Endothelial cell of umbilical vein (primary cell): ENCODE measurements at places on chromosomes 11 and 22.
A peak's percentile ranks its signal among the peaks of the same experiment; 100 is the strongest.

GRCh38 chr22:42443240-42444076, 11.3 kb upstream of the NFAM1 start:
- DNase-seq, result no peak

DNA sequence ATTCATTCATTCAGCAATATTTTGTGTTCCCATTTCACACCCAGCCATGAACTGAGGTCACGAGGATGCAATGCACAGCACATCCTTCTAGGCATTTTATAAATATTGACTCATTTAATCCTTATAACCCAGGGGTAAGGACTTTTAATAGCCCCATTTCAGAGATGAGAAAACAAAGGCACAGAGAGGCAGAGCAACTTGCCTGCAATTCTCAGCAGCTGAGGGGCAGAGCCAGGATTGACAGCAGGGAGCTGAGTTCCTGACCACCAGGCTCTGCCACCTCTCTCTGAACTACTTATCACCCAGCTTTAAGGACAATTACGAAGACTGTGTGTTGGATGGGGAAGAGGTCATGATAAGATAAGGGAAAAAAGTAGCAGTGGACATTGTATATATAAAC, 12.8 kb upstream of the FGF3 start:
- no peak for DNase-seq

DNA sequence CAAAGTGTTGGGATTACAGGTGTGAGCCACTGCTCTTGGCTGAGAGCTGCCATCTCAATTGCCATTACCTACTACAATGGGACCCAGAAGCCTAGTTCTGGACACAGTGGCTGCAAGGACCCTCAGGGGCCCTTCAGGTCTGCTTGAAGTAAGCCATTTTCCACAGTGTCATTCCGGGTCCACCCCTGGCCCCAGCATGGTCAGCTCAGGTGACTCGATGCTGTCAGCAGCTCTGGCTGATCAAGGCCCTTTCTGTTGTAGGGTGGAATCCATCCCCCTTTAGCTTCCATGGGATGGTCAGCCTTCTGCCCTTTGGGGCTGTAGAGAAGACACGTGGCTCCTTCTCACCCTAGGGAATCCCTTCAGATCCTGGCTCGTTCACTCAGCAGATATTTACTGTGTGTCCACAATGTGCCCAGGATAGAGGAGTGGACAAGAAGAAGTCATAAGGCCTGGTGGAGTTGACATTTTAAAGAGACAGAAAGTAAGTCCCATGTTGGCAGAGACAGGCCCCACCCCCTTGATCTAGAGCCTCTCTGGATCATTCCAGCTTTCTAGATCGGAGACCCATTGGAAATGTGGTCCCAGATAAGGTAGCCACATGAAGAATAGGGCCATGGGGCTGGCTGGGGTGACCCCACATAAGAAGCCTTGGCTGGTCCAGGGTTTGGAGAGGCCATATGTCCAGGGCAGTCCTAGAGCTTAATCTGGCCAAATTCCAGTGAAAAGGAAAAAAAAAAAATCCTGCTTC, 15.1 kb upstream of the KAT5 start:
- DNase-seq, result no peak

- DNase-seq, result no peak
Observed at GRCh38 chr22:19811811-19812771, 42.6 kb downstream of the GNB1L start.

DNA sequence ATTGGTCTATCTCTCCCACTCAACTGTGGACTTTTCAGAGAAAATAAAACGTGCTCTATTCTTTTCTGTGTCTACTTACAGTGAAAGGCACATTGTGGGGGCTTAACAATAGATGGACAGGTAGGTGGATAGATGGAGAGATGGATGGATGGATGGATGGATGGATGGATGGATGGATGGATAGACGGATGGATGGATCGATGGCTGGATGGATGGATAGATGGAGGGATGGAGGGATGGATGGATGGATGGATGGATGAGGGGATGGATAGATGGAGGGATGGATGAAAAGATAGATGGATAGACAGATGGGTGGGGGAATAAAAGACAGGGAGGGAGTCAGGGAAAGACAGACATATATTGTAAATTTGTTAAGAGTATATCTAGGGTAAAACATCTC, 14.2 kb upstream of the SLC1A2 start:
- DNase-seq, result no peak

DNA sequence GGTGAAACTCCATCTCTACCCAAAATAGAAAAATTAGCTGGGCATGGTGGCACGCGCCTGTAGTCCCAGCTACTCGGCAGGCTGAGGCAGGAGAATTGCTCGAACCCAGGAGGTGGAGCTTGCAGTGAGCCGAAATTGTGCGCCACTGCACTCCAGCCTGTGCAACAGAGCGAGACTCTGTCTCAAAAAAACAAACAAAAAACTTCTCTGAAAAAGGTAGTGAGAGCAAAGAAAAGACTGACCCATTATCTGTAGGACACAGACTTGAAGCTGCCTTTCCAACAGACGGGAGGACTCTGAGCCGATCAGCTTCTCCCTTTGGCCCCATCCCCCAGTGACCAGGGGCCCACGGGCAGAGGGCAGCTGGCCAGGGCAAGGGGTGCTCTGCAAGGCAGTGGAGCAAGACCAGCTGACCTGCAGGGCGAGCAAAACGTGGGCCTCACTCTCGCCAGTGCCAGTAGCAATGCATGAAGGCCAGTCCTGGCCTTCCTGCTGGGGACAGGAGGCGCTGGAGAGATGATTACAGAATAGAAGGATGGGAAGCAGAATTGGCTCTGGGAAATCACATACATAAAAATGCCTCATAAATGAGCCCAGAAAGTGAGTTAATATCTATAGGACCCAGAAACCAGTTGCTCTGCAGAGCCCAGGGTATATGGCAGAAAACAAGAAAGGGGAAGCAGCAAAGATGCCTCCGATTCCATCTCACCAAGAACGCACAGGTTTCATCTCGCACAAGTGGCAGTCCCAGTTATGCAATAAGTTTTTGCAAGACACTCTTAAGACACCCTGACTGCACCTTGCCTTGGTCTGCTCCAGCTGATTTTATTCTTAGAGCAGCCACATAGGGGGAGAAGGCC, 2.8 kb downstream of the EHD1 start:
- peak; percentile 20 for DNase-seq

GRCh38 chr11:102610200-102610599, 14.9 kb downstream of the MMP20 start:
- DNase-seq, result no peak

DNA sequence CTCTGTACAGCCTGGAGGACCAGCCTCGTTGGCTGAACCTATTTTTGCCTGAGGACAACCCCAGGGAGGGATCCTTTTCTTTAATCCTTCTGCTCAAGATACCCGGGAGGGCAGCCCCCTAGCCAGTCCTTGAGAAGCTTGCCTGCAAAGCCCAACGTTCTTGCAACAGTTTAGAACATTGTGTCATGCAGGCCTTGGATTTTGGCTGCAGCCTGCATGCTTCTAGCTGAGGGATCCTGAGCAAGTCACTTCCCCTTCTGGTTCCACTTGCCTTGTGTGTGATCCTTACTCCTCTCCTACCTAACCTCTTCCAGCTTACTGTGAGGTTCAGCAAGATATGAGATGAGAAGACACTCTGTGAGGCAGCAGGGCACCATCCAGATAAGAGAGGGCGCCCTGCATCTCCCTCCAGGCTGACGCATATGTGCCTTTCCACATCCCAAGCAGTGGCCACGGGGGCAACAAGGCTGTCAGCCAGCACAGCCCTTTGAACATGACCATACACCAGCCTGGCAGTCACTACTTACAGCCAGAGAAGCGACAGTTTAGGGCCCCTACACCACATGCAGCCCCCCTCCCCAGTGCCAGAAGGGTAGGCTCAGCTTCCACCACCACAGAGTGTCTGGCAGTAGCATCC, 76.1 kb downstream of the C11orf58 start:
- DNase-seq, result no peak

GRCh38 chr22:49139492-49140151, 688.1 kb downstream of the BRD1 start:
- no peak for DNase-seq

DNA sequence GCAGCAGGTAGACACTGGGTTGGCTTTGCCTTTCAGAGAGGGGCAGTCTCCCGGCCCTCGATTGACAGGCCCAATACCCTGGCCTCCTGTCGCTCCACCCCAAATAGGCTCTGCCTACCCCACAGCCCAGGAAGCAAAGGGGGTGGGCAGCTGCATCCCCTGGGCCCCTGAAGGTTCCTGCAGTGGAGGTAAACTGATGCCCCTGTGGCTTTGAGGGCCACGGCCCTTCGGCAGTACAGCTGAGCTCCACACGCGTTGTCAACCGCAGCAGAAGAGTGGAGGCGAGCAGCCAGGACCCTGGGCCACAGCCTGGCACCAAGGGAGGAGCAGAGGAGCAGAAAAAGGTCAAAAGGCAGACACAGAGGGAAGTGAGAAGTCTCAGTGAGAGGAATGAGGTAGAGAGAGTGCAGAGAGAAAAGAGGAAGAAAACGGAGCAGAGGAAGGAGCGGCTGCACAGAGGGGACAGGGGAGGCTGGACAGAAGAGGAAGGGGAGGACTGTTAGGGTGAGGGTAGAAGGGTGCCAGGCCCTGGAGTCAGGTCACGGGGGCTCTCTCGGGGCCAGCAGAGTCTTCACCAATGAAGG, 64.0 kb downstream of the SLC22A12 start:
- DNase-seq, result no peak

- DNase-seq, result peak; percentile 88
Observed at GRCh38 chr11:119615003-119615881, 113.8 kb downstream of the NECTIN1 start.

GRCh38 chr11:133081020-133081419, 451.3 kb downstream of the OPCML start:
- DNase-seq, result no peak

GRCh38 chr11:22343371-22344032, 5.3 kb downstream of the SLC17A6 start:
- DNase-seq, result no peak

- no peak for DNase-seq
Observed at GRCh38 chr11:69308491-69308911, 14.5 kb downstream of the MYEOV start.

DNA sequence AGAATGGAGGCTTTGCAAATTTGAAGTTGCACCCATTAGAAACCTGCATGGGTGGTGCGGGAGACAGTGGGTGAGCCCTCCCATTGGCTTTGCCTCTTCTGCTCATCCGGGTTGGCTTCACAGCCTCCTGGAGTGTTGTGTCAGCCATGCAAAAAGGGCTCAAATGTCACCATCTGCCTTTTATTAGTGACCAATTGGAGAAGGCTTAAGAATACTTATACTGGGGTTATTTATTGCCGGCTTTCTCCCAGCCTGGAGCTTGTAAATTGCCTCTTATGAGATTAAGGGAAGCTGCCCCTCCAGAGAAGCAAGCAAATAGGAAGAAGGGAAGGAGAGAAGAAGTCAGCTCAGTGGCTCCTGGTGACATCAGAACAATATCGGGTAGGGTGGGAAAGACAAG, 182.6 kb downstream of the ST3GAL4 start:
- no peak for DNase-seq

- peak; percentile 4 for DNase-seq
Observed at GRCh38 chr22:49305214-49305965, 522.3 kb downstream of the BRD1 start.

- DNase-seq, result peak; percentile 84
Observed at GRCh38 chr22:46335201-46336118, at the start of gene TRMU. Gene TRMU (plus strand): TSS chr22:46335714. CDS start chr22:46335765, 51 bp downstream.

DNA sequence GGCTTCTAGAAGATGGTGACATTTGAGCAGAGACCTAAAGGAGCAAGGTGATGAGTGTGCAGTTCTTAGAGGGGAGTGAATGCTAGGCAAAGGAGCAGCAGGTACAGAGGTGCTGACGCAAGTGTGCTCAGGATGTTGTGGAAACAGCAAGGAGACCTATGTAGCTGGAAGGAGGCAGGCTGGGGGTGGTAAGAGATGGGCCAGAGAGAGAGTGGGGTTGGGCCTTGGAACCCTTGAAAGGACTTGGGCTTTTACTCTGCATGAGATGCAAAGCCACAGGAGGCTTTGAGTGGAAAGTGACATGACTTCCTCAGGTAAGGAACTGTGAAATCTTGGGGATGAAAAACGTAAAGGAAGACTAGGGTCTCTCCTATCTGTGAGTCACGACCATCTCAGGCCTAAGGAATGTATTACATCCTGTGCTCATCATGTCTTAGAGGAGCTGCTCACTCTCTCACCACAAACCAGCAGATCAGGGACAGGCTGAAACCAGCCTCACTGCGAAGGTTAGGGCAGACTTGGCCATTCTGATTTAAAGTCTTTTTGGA, 65.4 kb downstream of the MICAL2 start:
- peak; percentile 58 for DNase-seq

DNA sequence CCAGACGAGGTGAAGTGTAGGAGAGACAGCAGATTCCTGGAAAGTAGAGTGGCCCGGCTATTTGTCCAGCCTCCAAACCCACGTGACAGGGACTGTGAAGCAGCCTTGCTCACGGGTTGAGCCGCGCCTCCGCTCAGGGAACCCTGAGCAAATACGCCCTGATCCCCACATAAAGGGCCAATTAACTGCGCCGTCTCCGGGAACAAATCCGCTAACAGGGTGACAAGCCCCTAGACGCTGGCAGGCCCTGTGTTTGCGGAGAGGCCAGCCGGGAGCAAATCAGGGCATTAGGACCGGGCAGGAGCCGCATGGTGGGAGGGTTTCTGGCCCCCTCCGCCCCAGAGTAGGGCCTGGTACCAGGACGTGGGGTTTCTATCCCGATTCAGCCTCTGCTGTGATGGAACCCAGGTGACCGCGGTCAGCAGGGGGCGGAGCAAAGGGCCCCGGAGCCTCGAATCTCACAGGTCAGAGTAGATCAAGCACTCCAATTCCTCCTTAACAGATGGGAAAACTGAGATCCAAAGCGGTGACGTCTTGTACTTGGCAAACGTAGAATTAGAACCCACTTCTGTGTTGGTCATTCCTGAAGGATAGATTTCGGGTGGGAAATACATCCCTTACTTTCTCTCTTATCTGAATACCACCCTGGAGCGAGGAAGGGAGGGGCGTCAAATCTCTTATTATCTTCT, 2.0 kb upstream of the ROBO3 start:
- no peak for DNase-seq

- DNase-seq, result no peak
Observed at GRCh38 chr11:14529321-14529720, 9.1 kb upstream of the PSMA1 start.

- no peak for DNase-seq
Observed at GRCh38 chr11:68753300-68753699, 2.0 kb upstream of the TESMIN start.

DNA sequence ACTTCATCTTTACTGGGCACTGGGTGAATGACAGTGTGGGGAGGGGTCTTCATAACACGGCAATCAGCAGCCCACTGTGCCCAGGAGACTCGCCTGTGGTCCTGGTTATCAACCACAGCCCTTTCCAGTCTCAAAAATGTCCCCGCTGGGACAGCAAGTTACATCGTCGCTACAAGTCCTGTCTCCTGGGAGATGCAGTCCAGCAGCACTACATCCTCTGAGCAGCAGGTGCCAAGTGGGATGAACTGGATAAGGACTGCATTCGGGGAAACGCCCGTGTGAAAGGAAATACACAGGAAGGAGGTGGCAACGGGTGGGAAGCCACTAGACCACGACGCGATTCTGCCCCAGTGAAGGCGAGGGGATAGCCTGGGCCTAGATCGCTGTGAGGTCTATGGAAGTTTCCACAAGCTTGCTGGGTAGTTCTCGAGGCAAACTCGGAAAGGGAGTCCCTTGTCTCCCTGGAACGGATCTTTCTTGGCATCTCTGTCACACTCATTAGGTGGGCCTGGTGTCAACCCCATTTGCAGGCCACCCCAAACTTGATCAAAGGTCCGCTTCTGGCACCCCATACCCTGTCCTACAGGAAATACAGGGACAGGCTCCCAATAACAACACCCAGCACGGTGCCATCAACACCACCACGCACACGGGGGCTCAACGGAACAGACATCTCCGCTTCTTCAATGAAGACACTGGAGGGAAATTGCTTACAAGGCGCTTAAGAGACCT, 4.4 kb downstream of the ASCL2 start:
- no peak for DNase-seq
